ENCODE measurements at places on chromosomes 16 and 17.

DNA sequence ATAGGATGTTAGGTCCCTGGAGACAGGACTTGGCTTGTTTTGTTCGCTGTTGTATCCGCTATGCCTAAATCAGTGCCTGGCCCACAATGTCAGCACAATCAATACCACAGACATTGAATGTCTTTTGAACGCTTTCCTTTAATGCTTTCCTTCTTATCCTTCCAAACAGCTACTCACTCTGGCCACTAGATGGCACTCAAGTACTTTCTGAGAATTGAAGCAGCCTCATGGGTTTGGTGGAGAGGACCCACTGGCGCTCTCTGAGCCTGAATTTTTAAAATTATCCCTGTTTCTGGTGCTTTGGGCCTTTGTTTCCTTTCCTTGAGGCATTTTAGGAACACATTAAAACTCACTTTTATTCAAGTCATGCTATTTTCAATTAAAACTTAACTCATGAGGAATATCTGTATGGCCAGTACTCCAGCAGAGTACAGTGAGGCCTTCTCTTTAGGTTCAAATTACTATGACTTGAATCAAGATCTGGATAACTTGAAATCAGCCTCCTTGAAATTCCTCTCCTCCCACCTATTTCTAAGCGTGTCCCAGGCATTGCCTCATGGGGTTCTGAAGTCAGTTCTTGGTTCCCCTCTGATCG, 3.2 kb upstream of the NLRP1 start:
- DNase-seq, result peak; percentile 83

GRCh38 chr17:81397314-81398175, 2.3 kb downstream of the BAHCC1 start:
- DNase-seq, result no peak

GRCh38 chr17:76570457-76570856, 15.2 kb downstream of the ST6GALNAC2 start:
- DNase-seq, result no peak

GRCh38 chr17:28887871-28888471, 9.6 kb downstream of the FLOT2 start:
- DNase-seq, result no peak

DNA sequence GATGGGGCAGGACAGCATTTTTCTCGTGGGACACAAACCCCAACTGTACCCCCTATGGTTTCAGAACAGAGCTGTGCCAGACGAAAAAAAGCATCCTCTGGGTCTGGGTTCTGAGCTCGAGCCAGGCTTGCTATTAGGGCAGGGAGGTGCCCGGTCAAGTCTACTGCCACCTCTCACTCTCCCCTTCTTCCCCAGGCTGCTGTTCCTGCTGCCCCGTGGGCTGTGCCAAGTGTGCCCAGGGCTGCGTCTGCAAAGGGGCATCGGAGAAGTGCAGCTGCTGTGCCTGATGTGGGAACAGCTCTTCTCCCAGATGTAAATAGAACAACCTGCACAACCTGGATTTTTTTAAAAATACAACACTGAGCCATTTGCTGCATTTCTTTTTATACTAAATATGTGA, 1.1 kb downstream of the MT1E start:
- no peak for DNase-seq

DNA sequence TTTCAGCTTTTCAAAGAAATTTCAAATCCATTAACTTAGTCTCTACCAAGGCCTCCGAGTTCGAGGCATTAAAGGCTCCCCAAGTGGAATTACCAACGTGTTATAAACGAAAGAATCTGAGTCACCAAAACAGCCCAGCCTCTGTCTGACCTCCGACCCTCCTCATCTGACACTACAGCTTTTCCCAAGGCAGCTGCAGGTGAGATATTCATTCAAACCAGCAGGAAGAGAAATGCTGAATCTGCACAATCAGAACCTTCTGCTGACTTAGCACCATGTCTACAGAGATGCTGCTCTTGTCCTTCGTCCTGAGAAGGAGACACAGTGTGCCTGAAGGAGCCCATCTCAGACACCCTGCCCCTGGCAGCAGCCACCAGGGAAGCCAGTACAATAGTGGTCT, 30.5 kb downstream of the GRIN2A start:
- DNase-seq, result no peak

- no peak for DNase-seq
Measured at GRCh38 chr17:80795090-80795580, 196.5 kb upstream of the CHMP6 start.

DNA sequence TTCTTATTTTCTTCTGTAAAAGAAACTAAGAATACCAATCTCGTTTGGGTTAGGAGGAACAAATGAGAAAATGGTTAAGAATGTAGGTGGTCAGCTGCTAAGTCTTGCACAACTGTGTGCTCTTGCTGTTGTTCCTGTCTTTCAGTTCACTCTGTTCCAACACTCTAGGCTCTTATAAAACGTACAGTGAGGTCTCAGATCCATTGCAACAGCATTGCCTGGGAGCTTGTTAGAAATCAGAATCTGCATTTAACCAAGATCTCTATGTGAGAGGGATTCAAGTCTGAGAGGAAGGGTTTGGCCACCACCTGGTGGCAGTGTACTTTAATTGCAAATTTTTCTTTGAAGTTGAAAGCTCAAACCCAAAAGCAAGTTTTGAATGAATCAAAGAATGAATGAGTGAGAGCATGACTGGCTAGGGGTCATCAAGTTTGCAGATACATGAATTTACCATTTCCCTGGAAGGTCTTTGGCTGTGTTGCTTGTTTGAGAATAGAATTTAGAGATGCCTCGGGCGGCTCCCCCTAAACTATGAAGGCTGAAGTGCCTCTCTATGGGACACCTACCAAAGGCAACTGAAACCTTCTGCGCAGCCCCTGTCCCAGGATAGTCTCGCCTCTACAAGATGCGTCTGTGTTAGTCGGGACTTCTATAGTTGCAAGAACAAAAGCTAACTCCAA, 2.5 kb downstream of the ALOX15B start:
- peak; percentile 88 for DNase-seq

GRCh38 chr17:75589012-75589918, 1.7 kb downstream of the MYO15B start:
- DNase-seq, result peak; percentile 92

DNA sequence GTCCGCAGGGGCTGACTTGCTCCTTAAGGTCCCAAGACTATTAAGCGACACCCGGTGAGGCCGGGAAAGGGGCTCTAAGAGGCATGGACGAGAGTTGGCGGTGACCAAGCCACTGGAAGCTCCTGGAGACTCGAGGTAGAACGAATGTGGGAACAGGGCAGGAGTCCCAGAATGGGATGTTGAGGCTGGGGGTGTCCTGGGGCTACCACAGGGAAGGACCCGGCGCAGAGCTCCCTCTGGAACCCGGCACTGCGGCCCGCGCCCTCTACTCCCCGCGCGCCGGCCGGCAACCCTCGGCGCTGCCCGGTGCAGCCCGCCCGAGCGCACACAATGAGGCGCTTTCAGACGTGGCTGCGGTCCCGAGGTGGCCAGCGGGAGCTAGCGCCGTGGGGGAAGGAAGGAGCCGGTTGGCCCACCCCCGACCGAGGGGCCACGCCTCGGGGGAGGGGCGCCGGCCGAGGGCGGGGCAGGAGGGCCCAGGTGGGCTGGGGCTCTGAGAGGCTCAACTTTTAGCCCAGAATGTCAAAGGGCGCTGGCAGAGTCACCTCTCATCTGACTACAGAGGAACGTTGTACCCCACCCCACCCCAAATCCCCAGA, at the start of gene CHST6:
Gene CHST6, minus strand, starts transcription at position 366 of the 599 bp plus-strand sequence. CDS start 15,613 bp downstream, outside the sequence.
- no peak for DNase-seq

DNA sequence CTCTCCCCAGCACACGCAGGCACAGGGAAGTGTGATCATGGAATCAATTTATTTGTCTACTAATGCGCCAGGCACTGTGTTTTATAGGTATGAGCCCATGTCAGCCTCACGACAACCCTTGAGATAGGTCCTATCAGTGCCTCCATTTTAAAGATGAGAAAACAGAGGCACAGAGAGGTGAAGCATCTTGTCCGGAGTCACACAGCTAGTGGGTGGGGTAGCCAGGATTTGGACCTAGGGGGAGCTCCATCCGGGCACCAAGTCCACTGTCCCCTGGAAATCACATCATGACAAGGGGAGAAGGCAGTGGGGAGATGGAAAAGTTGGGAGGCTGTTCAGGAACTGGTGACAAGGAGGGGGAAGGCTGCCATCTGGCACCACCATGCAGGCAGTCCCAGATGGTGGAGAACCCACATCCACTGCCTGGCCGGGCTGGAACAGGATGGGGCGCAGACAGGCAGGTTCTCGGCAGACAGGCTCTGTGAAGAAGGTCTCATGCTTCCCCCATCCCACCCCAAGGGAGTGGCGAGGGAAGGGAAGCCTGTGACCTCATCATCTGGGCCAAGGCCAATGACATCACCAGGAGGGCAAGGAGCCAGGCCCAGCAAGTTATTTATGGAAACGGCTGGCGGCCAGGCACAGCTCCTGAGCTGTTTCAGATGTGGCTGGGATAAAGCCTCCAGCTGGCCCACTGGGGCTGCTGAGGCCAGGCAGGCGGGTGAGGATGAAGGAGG, 126.0 kb upstream of the SDK2 start:
- DNase-seq, result peak; percentile 37

GRCh38 chr17:74332017-74332650, 6.1 kb downstream of the KIF19 start:
- no peak for DNase-seq

DNA sequence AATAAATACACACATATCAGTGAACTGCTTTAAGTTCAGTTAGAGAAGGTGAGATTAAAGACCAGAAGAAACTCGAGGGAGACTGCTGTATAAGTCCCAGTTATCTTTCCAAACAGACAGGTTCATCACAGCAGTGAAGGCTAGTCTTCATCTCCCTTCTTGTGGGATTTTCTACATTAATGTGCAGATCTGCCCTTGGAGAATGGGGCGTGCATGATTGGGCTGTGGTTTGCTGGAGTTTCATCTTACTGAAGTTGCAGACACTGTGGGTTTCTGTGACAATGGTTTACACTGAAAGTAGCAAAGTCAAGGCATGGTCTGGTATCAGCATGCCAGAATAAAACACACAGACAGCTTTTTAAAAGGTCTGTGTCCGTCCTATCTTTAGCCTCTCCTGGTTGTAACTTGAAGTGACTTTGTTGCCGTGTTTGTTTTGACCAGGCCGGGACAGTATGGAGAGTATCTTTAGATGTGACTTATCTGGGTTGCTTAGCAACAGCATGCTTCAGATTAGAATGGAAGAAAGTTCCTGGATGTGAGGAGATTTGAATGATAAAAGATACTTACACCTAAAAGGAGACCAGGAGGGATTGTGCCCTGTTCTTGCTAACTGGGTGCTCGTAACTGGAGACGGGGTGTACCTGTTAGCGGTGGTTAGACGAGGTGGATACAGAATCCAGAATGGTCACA, 16.1 kb downstream of the NAA60 start:
- peak; percentile 71 for DNase-seq

DNA sequence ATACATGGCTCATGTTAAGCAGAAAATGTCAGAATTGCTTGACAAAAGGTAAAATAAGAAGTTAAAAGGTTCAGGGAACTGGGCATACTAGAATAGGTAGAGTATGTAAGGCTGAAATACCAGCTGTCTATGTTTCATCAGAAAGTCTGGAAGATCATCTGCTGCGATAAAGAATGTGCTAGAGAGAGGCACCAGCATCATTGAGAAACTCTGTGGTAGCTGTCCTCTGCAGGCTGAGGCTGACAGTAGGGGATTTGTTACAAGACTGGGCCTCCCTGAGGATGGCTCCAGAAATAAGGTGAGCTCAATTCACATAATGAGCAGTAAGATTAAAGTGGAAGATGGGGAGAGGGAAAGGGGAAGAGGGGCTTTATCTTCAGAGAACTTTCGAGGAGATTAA, 4.5 kb upstream of the ZNF287 start:
- no peak for DNase-seq

GRCh38 chr16:70156207-70156978, 17.2 kb upstream of the CLEC18C start:
- no peak for DNase-seq

DNA sequence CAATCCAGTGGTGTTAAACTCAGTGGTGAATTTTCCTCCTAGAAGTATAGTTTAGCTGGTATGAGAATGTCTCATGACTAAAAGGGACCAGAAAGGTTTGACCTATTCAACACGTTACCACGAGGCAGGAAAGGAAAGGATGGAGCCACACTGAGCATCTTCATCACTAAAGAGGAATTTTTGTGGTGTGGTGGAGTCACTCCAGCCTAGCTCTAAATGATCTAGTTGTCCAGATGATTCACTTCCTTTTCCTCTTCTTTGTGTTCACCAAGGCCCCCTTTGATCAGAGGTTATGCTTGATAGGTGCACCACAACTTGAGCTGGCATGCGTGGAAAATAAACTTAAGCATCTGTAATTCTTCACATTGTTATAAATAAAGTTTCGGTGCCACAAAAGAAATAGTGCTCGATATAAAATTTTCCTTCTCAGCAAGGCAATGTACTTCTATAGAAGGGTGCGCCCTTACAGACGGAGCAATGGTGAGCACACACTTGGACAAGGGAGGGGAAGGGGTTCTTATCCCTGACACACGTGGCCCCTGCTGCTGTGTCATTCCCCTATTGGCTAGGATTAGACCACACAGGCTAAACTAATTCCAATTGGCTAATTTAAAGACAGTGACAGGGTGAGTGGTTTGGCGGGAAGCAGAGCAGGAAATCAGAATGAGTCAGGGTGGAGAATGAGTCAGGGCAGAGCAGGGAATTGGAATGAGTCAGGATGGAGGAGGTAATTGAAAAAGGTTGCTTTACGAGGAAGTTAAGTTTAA, 254.6 kb downstream of the HS3ST3A1 start:
- peak; percentile 45 for DNase-seq

- DNase-seq, result no peak
Measured at GRCh38 chr17:14336418-14336817, 35.5 kb downstream of the HS3ST3B1 start.

- DNase-seq, result peak; percentile 79
Measured at GRCh38 chr17:69246726-69247375, 18.2 kb upstream of the ABCA10 start.

- peak; percentile 95 for DNase-seq
Measured at GRCh38 chr17:64081802-64082799, 47.8 kb downstream of the ERN1 start.

DNA sequence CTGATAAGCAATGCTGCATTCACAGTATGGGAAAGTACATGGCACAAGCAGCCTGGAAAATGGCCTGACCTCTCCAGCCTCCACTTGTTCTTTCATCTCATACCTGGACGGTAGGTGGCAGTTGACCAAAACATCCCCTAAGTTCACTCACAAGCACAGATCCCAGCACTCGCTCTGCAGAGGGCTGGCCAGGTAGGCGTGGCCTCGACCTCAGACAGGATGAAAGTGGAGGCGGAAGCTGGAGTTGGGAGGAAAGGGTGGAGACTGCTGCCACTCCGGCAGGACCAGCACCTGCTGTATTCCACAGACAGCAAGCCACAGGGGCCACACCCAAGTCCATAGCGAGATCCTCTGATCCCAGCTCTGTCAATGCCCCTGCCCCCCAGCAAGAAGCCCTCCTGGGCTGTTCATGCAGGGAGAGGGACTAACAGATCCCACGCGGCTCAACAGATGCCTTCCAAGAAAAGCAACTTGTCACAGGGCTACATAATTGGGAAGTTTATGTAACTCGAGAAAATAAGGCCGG, 31.3 kb downstream of the ZCCHC14 start:
- DNase-seq, result peak; percentile 91

DNA sequence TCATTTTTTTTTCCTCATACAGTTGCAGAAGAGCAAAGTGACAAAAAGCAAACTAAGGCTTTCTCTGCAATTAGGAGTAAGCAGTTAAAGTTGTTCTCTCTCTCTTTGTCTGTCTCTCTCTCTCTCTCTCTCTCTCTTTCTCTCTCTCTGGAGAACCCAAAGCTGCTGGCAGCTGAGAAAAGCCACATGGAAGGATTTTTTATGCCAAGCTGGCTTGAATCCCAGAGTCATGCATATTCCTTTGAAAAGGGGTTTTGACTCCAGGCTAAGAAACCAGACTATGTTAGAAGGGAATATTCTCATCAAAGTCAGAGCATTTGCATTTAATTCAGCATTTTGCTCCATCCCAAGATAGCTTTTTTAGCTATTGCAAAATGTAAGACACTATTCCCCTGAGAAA, 1114.2 kb upstream of the GOT2 start:
- no peak for DNase-seq
